ENCODE measurements at places on chromosomes 4 and X. TPM values are rescaled to one million over a fixed set of nuclear protein-coding genes. Genes with fewer than 3 reads are reported as not detected.

GRCh38 chrX:18664947-18665346 lies 7.0 kb downstream of the RS1 start:
- H3K27ac ChIP-seq = no peak overlapping the region
- H3K4me3 ChIP-seq = no peak overlapping the region
- no peaks in the 10 kb centered on the region for H3K4me1 ChIP-seq

DNA sequence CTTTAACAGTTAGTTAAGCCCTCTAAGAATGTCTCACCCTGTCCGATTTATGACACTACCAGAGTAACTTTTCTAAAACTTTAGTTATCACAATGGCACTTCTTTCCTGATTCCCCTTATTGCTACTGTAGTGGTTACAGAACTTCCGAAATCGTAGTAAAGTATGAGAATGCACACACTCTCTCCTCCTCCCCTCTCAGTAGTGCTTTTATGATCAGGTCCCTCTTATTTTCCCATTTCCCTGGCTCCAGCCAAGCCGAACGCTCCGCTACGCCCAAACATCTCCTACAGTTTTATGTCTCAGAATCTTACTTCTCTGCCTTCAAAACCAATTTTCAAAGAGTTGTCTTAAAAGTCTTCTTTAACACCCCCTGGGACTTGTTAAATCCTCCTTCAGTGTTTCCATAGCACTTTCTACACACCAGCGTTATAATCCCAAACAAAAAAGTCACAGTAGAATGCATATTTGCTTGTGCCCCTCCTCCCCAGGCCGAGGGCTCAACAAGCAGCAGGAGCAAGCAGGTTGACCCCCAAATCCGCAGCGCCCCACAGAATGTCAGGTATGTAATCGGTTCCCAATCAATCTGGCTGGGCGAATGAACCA lies 671 bp downstream of the HPF1 start:
- H3K27me3 ChIP-seq = no peaks in the 10 kb centered on the region
- peaks cover 8% of the 10 kb centered on the region for H3K4me1 ChIP-seq
- H3K36me3 ChIP-seq = no peaks in the 10 kb centered on the region
- no peak for DNase-seq
- peak overlapping the region; percentile 66 for H3K27ac ChIP-seq
- H3K4me3 ChIP-seq = peak overlapping the region; percentile 66

DKK2 gene
- not detected for total RNA-seq

DNA sequence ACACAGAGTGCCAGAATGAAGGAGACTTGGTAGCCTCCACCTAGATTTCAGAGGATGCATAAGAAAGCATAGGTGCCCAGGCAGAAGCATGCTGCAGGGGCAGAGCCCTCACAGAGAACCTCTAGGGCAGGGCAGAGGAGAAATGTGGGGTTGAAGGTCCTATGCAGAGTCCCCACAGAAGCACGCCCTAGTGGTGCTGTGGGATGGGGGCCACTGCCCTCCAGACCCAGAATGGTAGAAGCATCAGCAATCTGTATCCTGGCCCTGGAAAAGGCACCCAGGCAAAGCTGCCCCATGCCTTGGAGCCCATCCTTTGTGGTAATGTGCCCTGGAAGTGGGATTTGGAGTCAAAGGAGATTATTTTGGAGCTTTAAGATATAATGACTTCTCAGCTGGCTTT lies 992.9 kb upstream of the PABPC4L start:
- no peaks in the 10 kb centered on the region for H3K4me1 ChIP-seq
- no peak for DNase-seq
- no peaks in the 10 kb centered on the region for H3K36me3 ChIP-seq
- H3K4me3 ChIP-seq = no peak overlapping the region
- no peaks in the 10 kb centered on the region for H3K27me3 ChIP-seq

DNA sequence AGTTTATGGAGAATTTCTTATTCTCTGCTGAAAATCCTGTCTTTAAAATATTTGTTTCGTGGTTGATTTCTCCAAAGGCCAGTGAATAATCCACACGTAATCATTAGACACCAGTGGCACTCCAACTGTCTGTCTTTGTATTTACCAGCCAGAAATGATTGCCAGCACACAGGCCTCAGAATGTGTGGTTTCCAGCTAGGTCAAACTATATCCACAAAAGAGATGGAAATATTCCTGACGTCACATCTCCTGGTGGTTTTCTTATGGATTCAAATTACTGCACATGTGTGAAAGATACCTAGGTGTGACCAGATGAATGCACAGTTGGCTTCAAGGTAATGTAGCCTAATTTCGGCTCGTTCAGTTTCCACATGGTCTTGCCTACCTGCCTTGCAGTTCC lies 27.2 kb upstream of the TENM3 start:
- H3K4me1 ChIP-seq = no peaks in the 10 kb centered on the region
- H3K27ac ChIP-seq = no peak overlapping the region
- no peaks in the 10 kb centered on the region for H3K27me3 ChIP-seq

SUPT20HL2 gene
- total RNA-seq = not detected

- H3K4me1 ChIP-seq = no peaks in the 10 kb centered on the region
- DNase-seq = no peak
- no peak overlapping the region for H3K27ac ChIP-seq
- H3K27me3 ChIP-seq = no peaks in the 10 kb centered on the region
Observed at GRCh38 chr4:94307231-94307871, 35.3 kb downstream of the HPGDS start.

- no peak overlapping the region for H3K27ac ChIP-seq
- no peaks in the 10 kb centered on the region for H3K4me1 ChIP-seq
- no peak for DNase-seq
- no peaks in the 10 kb centered on the region for H3K36me3 ChIP-seq
- H3K27me3 ChIP-seq = no peaks in the 10 kb centered on the region
- H3K4me3 ChIP-seq = no peak overlapping the region
Observed at GRCh38 chrX:41001327-41001726, 83.9 kb upstream of the USP9X start.

DNA sequence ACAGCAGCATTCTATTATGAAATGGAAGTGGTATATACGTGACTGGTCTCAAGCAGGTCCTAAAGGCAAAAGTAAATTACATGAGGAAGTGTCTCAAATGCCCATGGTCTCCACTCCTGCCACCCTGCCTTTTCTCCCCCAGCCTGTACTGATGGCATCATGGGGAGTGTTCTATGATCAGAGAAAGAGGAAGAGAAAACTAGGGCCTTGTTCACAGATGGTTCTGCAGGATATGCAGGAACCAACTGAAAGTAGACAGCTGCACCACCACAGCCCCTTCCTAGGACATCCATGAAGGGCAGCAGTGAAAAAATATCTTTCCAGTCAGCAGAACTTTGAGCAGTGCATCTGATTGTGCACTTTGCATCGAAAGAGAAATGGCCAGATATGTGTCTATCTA lies 901.5 kb downstream of the ARAP2 start:
- H3K36me3 ChIP-seq = no peaks in the 10 kb centered on the region
- no peaks in the 10 kb centered on the region for H3K4me1 ChIP-seq
- DNase-seq = no peak
- H3K27me3 ChIP-seq = no peaks in the 10 kb centered on the region
- H3K27ac ChIP-seq = no peak overlapping the region
- no peak overlapping the region for H3K4me3 ChIP-seq

DNA sequence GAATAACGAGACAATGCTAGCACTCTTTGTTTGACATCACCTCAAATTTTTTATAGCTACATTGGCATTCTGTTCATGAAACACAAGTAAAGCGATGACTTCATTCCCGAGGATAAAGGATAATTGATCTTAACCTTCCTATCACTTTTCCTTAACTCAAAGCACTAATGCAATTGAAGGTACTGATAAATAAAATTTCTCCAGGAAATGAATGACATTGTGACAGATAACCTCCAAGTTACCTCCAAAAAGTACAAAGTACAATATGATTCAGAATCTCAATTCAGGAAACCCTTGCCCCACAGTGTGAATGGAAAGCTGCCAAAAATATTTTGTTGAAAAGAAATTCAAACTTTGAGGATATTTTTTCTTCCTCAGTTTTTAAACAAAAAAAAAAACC lies 1.8 kb downstream of the PRSS12 start:
- H3K27me3 ChIP-seq = peaks cover 5% of the 10 kb centered on the region
- H3K36me3 ChIP-seq = no peaks in the 10 kb centered on the region
- no peak overlapping the region for H3K4me3 ChIP-seq
- DNase-seq = no peak
- peaks cover 4% of the 10 kb centered on the region for H3K4me1 ChIP-seq

- H3K4me1 ChIP-seq = no peaks in the 10 kb centered on the region
- no peaks in the 10 kb centered on the region for H3K36me3 ChIP-seq
- no peaks in the 10 kb centered on the region for H3K27me3 ChIP-seq
- DNase-seq = no peak
Observed at GRCh38 chrX:35432056-35432455, 366.1 kb upstream of the MAGEB16 start.

VGLL1 gene
- total RNA-seq = not detected

All from colonic mucosa (tissue), 4 donors.